ENCODE measurements at places on chromosomes 3 and 15. TPM values are rescaled to one million over a fixed set of nuclear protein-coding genes. Genes with fewer than 3 reads are reported as not detected.

EBLN2 gene
- polyA plus RNA-seq = not detected

DNA sequence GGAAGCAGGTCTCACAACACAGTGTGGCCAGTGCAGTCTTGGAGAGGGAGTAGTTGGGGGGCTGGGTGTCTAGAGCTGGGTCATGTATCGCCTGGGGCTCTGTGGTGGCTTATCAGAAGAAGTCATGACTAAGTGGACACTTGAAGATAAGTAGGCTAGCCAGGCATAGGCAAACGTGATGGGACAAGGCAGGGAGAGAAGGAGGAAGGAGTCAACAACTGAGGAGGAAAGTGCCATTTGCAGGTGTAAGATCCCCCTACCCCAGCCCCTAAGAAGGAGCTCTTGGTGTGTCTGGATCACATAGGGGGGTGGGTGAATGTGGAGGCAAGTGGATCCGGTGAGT, 352.3 kb downstream of the LRTM1 start:
- no peak overlapping the region for H3K4me3 ChIP-seq
- DNase-seq = no peak
- no peak overlapping the region for H3K27ac ChIP-seq
- H3K4me1 ChIP-seq = no peaks in the 10 kb centered on the region
- no peaks in the 10 kb centered on the region for H3K36me3 ChIP-seq
- H3K27me3 ChIP-seq = no peaks in the 10 kb centered on the region

- H3K27ac ChIP-seq = no peak overlapping the region
- H3K36me3 ChIP-seq = no peaks in the 10 kb centered on the region
- no peak for DNase-seq
- H3K4me3 ChIP-seq = no peak overlapping the region
These were observed 231.9 kb upstream of the SEMA6D start for GRCh38 chr15:47485419-47485818.

DNA sequence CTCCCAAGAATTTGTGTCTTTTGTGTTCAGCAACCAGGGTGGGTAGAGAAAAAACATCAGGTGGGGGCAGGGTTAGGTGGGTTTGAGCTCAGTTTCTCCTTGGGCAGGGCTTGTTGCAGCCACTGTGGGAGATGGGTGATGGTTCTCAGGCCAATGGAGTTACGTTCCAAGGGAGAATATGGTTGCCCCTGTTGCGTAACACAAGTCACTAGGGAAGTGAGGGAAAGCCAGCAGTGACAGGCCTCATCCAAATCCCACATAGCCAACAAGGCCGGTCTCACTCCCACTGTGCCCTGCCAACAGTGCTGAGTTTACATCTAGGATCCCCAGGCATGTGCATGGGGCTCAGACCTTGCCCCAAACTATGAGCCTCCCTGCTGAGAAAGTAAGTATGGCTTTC, 7.9 kb upstream of the FBXL2 start:
- H3K27me3 ChIP-seq = no peaks in the 10 kb centered on the region
- H3K27ac ChIP-seq = no peak overlapping the region
- DNase-seq = no peak
- no peaks in the 10 kb centered on the region for H3K4me1 ChIP-seq
